ENCODE measurements at places on chromosomes 16 and 17.
A peak's percentile ranks its signal among the peaks of the same experiment; 100 is the strongest.

GRCh38 chr17:74859459-74860228 lies at the start of gene GRIN2C:
Gene GRIN2C (minus strand): TSS chr17:74859885. CDS start chr17:74855092, 4,793 bp downstream.
- DNase-seq, result no peak

- no peak for DNase-seq
These were observed 169.8 kb downstream of the PITPNC1 start for GRCh38 chr17:67546578-67547527.

- DNase-seq, result no peak
These were observed 4.6 kb downstream of the HAGH start for GRCh38 chr16:1821861-1822611.

- no peak for DNase-seq
These were observed 453.2 kb upstream of the SOX9 start for GRCh38 chr17:71667661-71668060.

DNA sequence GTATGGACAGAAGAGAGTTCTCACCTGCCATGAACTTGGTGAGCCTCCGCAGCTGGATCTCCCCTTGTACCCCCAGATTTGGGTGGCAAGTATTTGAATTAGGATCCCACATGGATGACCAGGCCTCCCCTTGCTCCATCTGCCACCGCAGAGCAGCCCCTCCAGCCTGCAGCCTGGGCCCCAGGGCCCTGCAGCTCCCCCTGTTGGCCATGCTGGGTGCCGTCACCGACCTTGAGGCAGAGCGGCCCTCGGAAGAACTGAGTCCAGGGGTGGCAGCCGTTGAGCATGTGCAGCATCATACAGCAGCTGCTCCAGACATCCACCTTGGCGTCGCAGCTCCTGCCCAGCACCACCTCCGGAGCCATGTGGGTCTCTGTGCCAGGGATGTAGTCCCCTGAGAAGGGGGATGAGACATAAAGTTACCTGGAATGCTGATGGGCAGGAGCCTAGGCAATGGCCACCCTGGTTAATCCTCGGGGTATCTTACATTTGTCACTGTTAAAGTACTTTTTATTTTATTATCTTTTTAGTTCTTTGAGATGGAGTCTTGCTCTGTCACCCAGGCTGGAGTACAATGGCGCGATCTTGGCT lies 9.0 kb upstream of the SPATA32 start:
- DNase-seq, result peak; percentile 64

DNA sequence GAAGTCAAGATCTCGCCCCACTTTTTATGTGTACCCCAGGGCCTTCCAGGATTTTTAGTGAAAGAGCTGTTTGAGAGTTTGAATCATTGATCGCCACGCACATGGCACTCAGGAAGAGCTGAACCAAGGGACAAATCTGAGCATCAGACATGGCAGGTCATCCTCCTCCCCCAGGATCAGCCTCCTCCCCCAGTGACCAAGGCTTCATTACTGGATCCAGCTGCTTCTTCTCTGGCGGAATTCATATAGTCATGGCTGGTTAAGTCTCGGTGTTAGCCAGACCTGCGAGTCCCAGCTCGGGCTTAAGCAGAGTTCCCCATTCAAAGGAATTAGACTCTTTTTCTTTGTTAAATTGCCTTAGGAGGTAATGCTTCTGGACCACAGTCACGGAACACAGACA lies 32.5 kb downstream of the CDRT4 start:
- DNase-seq, result no peak

- DNase-seq, result no peak
These were observed 5.1 kb downstream of the STH start for GRCh38 chr17:46003907-46004748.

GRCh38 chr17:35089586-35090296 lies 26.2 kb upstream of the RFFL start:
- peak; percentile 61 for DNase-seq

GRCh38 chr16:63614429-63614828 lies 1507.4 kb downstream of the CDH11 start:
- no peak for DNase-seq

GRCh38 chr17:2954898-2955445 lies 108.4 kb downstream of the OR1D5 start:
- DNase-seq, result peak; percentile 34

GRCh38 chr16:22284637-22285036 lies 12.6 kb upstream of the POLR3E start:
- no peak for DNase-seq

GRCh38 chr17:47948706-47949196 lies 7.4 kb downstream of the PNPO start:
- DNase-seq, result no peak

DNA sequence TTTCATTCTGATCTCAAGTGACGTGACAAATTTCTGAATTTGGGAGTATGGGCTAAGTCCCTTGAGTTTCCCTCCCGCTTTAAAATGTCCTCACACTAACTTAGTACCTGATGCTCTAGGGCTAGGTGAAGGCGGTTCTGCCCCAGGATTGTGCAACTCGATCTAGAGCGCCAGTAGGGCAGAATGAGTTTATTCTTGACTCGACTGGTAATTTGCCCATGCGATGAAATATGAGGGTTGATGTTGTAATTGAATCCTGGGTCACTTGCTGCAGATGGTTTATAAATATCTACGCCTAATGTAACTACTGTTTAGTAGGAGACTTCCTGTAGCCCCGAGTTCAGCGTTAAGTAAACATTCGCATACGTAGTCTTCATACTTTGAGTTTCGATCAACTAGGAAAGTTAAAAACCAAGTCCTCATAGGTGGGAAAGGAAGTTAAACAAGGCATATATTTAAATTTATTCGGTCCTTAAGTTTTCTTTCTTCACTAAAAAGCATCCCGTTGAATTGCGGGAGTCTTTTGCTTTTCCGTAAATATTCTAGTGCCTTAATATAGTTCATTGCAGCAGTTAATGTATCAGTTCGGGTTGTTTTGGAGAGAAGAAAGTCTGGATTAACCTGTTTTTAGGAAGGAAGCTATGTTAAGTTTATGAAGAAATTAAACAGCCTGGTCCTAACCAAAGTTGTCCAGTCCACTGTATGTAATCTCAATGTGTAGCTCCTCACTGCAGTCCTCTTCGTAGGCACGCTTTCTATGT lies 1.6 kb downstream of the CTCF start:
- DNase-seq, result peak; percentile 57

GRCh38 chr16:30087181-30087898 lies 4.4 kb downstream of the TBX6 start:
- no peak for DNase-seq

GRCh38 chr17:12896180-12896785 lies 107.0 kb downstream of the ARHGAP44 start:
- no peak for DNase-seq

- DNase-seq, result no peak
These were observed 155.6 kb upstream of the CHMP6 start for GRCh38 chr17:80835816-80836657.

GRCh38 chr17:50884439-50885311 lies 18.5 kb upstream of the TOB1 start:
- no peak for DNase-seq

GRCh38 chr16:89905511-89906139 lies 13.0 kb upstream of the MC1R start:
- DNase-seq, result no peak

DNA sequence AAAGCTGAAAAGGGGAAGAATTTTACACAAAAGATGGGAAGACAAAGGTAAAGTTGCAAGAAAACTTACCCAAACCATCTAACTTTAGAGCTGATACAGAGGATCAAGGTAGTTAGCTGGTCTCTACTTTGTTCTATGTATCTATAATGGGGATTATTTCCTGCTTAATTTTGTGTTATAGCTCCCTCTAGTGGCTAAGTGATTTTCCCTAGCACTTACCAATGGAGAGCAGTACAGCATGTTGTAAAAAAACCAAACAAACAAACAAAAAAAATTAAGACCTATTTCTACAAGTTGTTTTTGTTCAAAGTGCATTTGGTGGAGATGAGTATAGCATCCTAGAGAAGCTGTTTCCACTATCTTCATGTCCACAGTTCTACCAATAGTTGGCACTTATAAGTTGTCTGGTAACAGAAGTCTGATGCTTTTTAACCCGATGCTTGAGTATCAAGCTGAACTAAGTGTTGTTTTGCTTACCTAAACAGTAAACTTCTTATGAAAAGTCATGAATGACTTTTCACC lies 7.5 kb downstream of the SRSF1 start:
- no peak for DNase-seq

DNA sequence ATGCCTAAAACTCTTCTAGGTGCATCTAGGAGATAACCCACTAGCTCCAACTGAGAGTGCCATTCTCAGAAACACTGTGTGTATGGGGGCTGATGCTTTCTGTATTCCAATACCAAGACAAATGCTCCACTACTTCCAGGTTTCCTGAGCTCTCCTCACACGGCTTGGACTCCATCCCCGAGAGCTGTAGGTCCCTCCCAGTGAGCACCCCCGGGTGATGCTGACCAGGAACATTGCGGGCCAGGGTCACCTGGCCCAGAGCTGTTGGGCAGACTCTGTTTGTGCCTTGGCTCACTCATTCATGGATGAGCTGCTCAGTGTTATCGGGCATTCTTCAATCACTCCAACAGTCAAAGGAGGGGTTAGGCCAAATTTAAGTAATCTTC lies 7.0 kb downstream of the CUEDC1 start:
- DNase-seq, result no peak

GRCh38 chr17:7204828-7205461 lies 14.7 kb downstream of the DLG4 start:
- DNase-seq, result peak; percentile 96

GRCh38 chr16:81816793-81817210 lies 37.7 kb downstream of the PLCG2 start:
- no peak for DNase-seq

GRCh38 chr17:39826334-39826733 lies 37.8 kb downstream of the IKZF3 start:
- no peak for DNase-seq

Data from activated naive CD4-positive, alpha-beta T cell treated with anti-CD3 and anti-CD28 coated beads for 36 hours (primary cell).